ENCODE measurements at places on chromosomes 13 and 19.
A peak's percentile ranks its signal among the peaks of the same experiment; 100 is the strongest.

GRCh38 chr13:50098693-50099092, 83.4 kb downstream of the KCNRG start:
- no peak for DNase-seq

DNA sequence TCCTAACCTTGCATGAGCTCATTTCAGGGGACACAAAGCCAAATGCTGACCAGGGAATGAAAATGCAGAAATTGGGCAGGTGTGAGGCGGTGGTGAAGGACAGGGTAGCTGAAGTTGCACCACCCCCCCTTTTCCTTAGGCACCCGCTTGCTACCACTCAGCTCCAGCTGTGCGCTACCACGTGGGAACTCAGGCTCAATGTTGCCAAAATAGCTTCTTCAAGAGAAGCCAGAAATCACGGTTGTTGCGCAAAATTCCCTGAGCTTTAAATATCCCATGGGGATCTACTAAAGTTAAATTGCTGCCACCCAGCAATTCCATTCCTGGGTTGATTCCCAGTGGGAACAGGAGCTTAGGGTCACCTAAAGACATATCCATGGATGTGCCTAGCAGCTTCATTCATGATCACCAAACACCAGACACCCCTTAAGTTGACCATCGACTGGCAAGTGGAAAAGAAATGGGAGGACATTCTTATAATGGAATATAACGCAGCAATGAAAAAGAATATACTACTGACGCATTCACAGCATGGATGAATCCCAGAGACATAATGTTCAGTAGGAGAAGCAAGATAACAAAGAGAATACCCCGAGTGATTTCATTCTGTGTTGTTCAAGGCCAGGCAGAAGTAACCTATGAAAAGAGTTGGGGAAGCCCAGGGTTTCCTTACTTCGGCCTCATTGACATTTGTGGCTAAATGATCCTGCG, 12.8 kb upstream of the ADGRL1 start:
- DNase-seq = peak; percentile 38

GRCh38 chr13:96273196-96273595, 183.3 kb downstream of the HS6ST3 start:
- no peak for DNase-seq

GRCh38 chr19:3186160-3186688, 494 bp downstream of the NCLN start:
- DNase-seq = no peak

DNA sequence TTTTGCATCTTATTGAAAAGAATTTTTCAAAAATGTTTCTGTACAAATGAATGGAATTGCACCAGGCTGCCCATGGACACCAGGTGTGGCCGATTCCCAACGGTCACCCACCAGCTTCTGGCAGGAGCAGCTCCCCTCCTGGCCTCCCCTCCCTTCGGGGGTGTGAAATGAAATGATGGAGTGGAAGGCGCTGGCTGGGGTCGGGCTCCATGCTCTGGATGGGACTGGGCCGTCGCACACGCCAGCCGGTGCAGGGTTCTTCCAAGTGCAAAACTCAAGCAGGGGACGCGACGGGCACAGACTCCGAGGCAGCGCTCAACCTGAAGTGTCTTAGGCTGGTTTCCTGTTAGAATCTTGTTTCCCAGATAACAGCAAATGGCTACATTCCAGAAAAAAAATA, 21.9 kb downstream of the C19orf44 start:
- no peak for DNase-seq

DNA sequence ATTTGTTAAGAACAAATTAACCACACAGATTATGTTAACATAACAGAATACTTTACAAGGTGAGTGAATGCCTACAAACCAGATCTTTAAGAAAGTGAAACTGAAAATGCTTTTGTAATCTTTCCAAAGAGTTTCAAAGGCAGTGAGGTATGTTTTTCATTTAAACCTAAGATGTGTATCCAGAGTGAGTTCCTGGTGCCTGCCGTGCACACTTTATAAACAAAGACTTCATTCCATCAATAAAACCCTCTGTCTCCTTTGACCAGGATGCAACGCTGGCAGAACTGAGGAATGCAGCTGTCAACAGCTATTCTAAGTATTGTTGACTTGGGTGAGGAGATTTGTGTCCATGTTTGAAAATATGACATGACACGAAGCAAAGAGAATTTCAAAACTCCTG, 344.6 kb downstream of the DNAJC15 start:
- peak; percentile 39 for DNase-seq

DNA sequence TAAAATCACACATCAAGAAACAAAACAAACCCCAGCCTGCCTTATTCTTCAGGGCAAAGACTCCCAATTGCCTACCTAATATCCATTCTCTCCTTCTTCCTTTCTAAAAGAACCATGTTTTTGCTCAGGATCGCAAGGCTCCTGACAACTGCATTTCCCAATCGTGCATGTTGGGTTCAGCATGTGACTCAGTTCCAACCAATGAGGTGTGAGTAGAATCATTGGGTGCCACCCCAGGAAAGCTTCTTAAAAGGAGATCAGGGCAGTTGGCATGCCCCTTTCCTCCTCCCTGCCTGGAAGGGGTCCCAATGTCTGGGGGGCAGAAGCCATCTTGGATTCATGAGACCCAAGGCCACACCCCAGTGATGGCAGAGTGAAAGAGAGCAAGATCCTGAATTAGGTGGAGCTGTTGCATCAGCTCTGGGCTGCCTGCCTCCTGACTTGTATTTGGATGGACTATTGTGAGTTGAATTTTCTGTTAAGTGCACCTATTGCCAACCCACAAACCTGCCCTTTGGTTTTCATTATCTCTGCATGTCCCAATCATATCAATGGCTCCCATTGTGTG, 26.0 kb upstream of the UBAC2 start:
- DNase-seq = peak; percentile 10

DNA sequence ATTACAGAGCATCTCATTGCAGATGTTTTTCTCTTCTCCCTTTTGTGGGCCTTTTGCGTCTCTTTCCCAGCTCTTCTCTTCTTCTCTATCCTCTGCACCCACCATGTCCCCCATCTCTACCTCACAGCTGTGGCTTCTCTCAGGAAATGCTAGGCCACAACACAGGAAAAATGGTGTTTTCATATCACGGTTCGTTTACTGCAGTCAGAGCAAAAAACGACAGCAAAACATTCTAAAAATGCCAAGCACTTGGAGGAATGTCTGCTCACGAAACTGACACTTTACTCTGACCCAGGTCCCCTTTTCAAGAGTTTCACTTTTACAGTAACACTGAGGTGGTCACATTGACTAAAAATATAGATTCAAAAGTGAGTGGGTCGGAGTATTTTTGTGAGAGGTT, 152.2 kb downstream of the DCT start:
- no peak for DNase-seq

DNA sequence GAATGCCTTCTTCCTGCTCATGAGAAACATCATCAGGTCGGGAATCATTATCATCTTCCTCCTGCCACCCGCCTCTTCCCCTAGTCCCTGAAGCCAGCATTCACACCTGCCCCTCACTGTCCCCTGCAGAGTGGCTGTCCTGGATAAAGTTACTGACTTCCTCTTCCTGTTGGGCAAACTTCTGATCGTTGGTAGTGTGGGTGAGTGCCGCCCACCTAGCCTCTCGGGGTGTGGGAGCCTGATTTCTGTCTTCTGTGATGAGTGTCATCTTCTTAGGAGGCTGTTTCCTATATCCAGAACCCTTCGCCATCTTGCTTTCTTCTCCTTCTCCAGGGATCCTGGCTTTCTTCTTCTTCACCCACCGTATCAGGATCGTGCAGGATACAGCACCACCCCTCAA, 12.5 kb downstream of the SLC44A2 start:
- DNase-seq = no peak

DNA sequence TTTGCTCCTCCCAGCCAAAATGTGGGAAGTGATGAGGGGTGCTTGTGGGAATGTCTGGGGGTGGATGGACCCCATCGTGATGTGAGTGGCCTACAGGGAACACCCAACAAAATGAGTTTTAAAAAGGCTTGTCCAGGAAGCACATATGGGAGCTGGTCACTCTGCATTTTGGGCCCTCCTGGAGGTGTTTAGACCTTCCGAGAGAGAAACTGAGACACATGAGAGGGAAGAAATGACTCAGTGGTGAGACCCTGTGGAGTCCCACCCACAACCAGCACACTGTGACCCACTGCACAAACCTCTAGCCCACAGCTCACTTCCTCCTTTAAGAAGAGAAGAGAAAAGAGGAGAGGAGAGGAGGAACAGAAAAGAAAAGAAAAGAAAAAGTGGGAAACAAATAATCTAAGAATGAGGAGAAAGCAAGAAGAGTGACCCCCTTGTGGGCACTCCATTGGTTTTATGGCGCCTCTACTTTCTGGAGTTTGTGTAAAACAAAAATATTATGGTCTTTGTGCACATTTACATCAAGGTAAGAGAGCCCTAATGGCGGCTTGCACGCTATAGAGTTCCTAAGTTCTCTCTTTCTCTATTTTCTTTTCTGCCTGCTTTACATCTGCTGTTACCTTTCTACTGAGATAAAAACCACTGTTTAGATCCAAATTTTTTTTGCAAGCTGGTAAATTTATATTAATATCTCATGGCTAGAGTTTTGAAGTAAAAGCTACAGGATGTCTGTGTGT, 13.3 kb upstream of the LILRB1 start:
- DNase-seq = no peak

DNA sequence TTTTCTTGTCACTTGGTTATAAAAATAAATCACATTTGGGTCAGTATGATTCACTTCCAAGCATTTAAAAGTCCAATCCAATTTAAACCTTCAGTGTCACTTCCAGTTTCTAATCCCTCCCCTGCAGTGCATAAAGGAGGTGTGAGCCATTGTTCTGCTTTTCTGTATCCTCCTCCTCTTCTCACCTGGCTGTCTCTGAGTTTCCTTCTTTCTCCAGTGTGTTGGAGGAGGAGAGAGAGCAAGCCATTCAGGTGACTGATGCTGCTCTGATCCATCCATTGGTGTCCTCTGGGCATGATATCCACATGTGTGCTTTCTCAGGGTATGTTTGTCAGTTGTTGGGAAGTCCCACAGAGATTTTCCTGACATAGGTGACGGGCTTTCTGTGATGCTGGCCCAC, 1.2 kb downstream of the NUDT15 start:
- DNase-seq = no peak

DNA sequence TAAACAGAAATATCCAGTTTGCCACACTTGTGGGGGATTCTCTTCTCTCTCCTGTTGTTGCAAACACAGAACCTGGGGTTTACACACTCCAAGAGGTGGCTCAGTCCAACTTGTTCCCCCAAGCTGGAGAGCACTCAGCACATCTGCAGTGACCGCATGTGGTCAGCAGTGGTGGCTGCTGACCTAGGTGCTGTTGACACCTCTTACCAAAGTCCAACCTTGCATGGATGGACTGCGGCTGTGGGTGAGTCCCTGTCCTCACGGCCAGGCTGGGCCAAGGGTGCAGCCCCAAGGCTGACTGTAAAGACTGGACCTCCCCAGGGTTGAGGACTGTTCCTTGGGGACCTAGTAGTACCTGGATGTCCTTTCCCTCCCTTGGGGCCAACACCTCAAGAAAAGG, 6.1 kb downstream of the LRFN3 start:
- DNase-seq = no peak

DNA sequence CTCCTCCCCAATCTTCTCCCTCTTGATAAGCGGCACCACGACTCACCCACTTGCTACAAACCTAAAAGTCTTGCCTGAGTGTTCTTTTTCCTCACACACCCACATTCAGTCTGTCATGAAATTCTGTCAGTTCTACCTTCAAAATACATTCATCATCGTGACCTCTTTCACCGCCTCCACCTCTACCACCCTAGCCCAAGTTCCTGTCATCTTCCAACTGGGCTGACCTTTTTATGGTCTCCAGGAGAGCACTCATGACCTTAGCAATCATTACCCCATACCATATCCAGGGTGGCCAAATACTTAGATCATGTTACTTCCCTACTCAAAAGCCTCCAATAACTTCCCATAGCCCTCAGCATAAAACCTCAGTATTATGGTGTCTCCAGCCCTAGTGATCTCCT, 110.4 kb upstream of the TSC22D1 start:
- DNase-seq = no peak

DNA sequence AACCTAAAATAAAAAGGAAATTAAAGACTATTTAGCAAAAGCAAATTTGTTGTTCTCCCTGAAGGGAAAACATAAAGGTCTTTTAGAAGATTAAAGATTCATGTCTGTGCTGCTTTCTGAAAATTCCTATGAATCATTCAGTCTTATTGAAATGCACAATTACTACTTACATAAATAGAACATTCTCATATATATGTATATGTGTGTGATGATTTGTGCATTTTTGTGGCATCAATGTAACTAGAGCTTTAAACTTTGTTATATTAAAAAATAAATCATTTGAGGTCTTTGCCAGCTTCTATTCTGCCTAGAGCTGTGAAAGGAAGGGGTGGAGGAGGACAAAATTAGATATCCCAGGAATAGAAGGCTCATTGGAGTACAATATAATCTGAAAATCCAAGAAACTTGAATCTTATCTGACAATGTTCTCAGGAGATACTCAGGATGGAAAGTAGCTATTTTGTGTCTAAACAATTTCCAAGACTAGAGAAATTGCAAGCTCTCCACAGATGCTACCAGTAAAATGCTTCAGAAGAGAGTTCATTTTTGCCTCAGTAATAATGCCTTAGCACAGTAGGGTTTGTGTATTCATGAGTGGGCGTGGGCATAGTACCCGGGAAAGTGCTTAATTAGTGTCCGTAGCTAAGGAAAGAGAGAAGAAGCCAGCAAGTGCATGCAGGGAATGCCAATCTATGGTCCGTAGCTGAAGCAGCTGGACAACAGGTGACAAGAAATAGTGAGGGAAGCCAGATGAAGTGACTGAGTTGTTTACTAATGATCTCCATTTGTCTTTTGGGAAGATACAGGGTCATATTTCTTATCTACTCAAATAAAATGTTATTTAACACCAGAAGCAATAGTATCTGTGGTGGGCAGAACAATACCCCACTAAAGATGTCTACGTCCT, 395.5 kb upstream of the NBEA start:
- no peak for DNase-seq

DNA sequence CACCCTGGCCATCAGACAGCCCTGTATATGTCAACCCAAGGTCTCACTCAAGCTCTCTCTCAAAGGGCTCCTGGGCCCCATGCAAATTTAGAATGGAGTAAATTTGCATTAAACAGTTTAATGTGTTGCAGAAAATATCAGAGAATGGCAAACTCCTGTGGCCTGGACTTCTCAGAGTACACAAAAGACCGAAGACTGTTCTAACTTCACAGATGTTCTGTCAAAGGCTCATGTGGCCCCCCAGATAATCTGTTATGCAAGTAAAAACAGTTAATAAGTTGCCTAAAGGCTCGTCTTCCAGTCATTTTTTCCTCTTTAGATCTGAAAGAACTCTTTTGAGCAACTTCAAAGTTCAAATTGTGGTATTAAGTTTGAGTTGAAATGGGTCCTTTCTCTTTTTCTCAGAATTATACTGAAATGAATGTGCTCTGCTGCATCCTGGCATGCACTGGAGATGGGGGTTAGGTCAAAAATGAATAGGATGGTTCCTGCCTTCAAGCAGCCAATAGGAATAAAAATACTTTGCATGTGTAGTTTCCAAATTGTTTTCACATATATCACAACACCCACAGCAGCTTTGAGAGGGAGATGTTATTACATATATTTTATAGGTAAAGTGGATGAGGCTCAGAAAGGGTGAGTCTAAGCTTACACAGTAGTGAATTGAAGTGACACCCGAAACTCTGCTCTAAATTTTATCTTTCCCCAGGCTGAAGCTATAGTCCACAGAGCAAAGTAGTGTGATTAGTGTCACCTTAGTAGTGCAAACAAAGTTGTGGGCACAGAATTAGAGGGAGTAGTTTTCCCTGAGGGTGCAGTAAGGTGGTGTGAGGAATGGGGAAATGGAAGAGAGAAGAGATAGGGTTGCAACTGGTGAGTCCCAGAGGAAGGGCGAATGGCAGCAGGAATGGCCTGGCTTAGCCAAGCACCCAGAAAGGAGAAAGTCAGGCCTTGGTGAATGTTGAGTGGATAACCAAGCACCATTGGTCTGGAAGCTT, 205.0 kb upstream of the RFC3 start:
- no peak for DNase-seq

Data from fibroblast of the aortic adventitia (primary cell).